ENCODE measurements at places on chromosomes 5 and 9.
A peak's percentile ranks its signal among the peaks of the same experiment; 100 is the strongest.

GRCh38 chr5:107812570-107813141, 141.9 kb upstream of the EFNA5 start:
- DNase-seq: no peak

GRCh38 chr9:116096853-116097252, 56.7 kb upstream of the PAPPA start:
- DNase-seq: no peak

GRCh38 chr5:175654339-175654738, 3.5 kb upstream of the HRH2 start:
- no peak for DNase-seq

- no peak for DNase-seq
Observed at GRCh38 chr9:90841213-90841612, 39.6 kb downstream of the SYK start.

GRCh38 chr9:126055381-126055985, 271.1 kb upstream of the MVB12B start:
- no peak for DNase-seq

- DNase-seq: no peak
Observed at GRCh38 chr9:126681336-126681735, 67.6 kb downstream of the LMX1B start.

DNA sequence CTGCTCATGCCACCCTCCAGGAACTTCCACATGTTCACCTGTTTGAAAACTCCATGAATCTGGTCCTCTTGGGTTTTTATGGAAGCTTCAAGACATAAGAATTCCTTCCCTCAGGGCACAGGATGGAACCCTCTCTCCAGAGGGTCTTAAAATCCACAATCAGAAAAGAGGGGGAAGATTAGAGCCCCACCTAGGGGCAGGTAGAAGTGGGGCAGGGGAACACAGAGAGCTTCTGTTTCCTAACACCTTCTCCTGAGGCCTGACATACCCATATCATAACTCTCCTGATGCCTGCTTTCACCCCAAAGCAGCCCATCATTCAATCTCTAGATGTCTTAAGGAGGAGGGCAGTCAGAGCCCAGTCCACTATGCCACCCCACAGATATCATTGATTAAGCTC, 1087.7 kb upstream of the ARRDC3 start:
- DNase-seq: no peak

DNA sequence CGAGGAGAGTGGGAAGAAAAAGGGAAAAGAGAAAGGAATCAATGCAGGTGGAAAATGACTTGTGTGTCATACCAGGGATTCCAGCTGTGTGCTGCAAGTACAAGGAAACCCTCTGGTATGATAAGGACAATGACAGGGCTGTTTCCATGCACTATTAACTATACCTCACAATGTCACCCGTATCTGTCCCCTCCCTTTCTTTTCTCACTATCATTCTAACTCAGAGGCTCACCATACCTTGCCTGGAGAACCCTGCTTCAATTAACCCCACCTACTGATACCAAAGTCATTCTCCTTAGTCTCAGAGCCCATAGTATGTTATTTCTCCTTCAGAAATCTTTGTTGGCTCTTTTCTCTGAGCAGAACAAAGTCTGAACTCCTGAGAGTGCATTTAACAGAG, 236.2 kb upstream of the NREP start:
- no peak for DNase-seq

GRCh38 chr5:81303563-81303962, 2.2 kb downstream of the ZCCHC9 start:
- DNase-seq: no peak

DNA sequence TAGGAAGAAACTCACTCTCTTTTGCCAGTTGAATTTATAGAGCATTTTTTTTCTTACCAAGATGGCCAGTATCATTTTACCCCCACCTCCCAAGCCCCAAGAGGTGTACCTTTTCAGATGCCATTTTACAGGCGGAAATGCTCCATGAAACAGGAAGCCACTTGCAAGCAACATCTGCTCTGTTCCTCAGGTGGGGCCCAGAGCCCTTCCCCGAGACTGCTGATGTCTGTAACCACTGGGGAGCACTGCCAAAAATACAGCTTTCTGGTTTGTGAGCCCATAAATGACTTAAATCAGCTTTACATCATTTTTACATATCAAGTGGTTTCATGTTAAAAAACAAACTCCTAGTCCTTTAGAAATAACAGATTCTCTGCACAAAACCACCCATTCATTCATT, 42.9 kb upstream of the GARNL3 start:
- no peak for DNase-seq

GRCh38 chr9:123735376-123735775, 194.6 kb downstream of the DENND1A start:
- no peak for DNase-seq

- DNase-seq: no peak
Observed at GRCh38 chr9:69546265-69546664, 125.9 kb downstream of the APBA1 start.

DNA sequence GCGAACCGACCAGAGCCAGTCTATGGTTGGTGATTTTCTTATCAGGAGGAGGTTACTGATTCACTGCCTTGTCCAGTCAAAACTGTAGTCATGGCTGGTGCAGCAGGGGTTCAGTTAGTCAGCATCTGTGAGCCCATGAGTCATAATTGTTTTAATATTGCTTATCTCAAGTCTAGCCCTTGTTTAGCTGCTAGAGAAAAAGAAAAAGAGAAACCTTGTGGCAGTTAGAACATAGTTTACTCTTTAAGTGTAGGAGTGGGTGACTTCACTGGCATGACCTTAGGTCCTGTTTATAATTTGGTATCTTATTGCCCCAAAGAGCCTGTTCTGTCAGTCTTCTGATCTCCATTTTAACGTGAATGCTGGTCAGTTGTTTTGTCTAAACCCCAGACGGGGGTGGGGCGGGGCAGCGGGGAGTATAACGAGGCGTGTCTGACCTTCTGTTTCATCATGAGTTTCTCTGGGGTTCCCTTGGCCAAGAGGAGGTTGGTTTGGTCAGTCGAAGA, 76.9 kb upstream of the NFIL3 start:
- DNase-seq: no peak

DNA sequence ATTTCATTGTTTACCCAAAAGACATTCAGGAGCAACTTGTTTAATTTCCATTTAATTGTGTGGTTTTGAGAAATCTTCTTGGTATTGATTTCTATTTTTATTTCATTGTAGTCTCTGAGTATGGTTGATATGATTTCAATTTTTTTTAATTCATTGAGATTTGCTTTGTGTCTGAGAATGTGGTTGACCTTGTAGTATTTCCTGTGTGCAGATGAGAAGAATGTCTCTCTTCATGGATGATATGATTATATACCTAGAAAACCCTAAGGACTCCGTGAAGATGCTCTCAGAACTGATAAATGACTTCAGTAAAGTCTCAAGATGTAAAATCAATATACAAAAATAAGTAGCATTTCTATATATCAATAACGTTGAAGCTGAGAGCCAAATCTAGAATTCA, 202.4 kb upstream of the CDH9 start:
- DNase-seq: no peak

DNA sequence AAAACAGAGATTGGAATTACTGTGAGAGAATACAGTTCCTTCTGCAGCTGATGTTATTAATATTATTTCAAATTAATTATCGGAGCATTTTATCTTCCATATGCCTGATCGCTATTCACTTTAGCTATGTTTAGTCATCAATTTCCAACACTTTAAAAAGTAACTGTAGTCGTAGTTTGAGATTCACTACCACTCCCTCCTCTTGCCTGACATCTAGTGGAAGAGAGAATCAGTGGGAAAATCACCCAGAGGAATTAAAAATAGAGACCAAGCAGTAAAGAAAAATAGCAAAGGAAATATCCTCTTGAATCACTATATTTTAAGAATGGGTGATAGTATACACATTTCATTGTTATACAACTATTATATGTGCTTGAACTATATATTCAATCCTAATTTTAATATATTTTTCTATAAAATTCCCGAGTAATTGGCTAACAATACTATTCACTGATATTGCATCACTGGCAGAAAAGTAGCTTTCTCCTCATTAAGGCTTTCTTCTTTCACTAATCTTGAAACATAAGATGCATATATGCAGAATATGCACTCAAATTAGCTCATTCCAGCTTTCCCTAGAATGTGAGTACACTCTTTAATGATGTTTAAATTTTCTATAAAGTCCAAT, 708.7 kb downstream of the CDH9 start:
- no peak for DNase-seq

GRCh38 chr5:143262393-143263174, 140.9 kb downstream of the NR3C1 start:
- no peak for DNase-seq

GRCh38 chr5:138658676-138659075, 83.5 kb upstream of the HSPA9 start:
- DNase-seq: peak; percentile 5

GRCh38 chr5:57349214-57349613, 133.4 kb downstream of the ACTBL2 start:
- no peak for DNase-seq

DNA sequence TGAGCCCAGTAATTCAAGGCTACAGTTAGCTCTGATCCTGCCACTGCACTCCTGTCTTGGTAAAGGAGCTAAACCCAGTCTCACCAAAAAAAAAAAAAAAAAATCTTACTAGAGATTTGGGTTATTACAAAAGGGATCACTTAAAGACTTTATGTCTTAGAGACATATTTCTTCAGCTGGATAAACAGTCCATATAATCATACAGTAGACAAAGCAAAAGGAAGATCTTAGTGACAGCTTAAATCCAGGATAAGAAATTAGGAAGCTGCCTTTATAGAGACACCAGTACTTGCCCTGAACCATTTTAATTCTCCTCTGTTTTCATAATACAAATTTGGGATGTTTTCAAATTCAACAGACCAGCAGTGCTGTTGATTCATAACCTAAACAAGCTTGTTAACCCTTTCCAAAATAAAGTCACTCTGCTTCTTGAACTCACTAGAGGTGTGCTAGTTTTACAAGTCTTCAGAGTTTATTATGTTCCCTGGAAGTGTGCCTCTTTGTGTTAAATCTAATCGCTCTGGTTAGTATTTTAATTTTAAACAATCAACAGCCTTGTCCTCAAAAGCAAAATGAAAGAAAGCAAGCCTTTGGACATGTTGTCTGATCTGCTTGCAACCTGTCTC, 255.5 kb downstream of the ARRDC3 start:
- no peak for DNase-seq

GRCh38 chr9:31302620-31303418, 1081.6 kb upstream of the ACO1 start:
- no peak for DNase-seq

DNA sequence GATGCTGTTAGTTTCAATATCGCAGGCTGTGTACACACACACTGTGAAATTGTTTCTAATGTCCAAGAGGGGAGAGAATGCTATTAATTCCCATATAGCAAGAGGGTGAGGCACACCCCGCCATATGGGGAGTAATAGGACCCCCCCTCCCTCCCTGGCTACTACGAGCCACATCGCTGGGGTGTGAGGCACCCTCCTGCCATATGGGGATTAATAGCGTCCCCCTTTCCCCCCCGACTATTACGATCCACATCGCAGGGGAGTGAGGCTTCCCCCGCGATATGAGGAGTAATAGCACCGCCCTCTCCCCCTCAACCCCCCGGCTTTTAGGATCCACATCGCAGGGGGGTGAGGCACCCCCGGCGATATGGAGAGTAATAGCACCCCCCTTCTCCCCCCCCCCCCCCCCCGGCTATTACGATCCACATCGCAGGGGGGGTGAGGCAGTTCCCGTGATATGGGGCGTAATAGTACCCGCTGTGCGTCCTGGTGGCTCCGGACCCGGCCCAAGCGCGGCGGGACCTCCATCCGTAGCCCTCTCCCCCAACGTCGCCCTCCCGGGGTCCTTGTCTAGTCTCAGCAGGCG, 494 bp upstream of the STK32A start:
- DNase-seq: no peak

GRCh38 chr5:62354028-62354874, 48.2 kb downstream of the KIF2A start:
- no peak for DNase-seq

GRCh38 chr9:31839273-31839672, 545.2 kb upstream of the ACO1 start:
- no peak for DNase-seq

- no peak for DNase-seq
Observed at GRCh38 chr9:108150736-108151586, 661.4 kb upstream of the KLF4 start.

DNA sequence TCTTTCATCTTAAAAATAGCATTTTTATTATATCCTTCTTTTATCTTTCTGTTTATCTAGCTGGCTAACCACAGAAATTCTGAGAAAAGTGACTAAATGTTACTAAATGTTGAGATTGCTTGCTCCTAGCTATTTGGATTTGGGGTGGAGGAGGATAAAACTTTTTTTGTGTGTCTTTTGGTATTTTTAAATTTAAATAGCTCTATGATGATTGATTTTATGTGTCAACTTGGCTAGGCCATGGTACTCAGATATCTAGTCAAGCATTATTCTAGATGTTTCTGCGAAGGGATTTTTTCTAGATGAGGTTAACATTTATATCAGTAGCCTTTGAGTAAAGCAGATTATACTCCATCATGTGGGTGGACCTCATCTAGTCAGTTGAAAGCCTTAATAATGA, 75.0 kb downstream of the GCNT1 start:
- no peak for DNase-seq

GRCh38 chr5:59300930-59301329, 592.6 kb downstream of the PDE4D start:
- DNase-seq: no peak

- no peak for DNase-seq
Observed at GRCh38 chr5:43411495-43411894, 696 bp downstream of the CCL28 start.

DNA sequence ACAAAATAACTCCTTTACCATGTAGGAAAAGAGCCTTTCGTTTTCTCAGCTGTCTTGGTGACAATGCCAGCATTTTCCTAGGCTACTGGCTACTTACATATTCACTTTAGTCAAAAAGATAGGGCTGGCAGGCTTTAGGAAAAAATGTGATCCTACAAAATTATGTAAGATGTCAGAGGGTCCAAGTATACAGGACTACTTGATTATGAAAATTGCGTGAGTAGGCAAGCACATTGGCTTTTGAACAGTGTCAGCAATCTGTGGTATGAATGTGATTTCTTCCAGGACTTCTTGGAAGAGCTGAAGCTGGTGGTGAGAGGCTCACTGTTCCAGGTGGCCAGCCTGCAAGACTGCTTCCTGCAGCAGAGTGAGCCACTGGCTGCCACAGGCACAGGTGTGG, 22.8 kb downstream of the THBS4 start:
- no peak for DNase-seq

GRCh38 chr9:104906441-104907277, 21.3 kb downstream of the ABCA1 start:
- no peak for DNase-seq

- no peak for DNase-seq
Observed at GRCh38 chr9:114060070-114060469, 18.0 kb downstream of the AMBP start.

GRCh38 chr9:136808806-136809158, 1.0 kb downstream of the RABL6 start:
- DNase-seq: no peak

GRCh38 chr5:31397926-31398557, 133.9 kb downstream of the DROSHA start:
- DNase-seq: no peak

GRCh38 chr9:71004196-71004595, 117.2 kb downstream of the TRPM3 start:
- no peak for DNase-seq
